ENCODE measurements at places on chromosomes 2 and 18.

DNA sequence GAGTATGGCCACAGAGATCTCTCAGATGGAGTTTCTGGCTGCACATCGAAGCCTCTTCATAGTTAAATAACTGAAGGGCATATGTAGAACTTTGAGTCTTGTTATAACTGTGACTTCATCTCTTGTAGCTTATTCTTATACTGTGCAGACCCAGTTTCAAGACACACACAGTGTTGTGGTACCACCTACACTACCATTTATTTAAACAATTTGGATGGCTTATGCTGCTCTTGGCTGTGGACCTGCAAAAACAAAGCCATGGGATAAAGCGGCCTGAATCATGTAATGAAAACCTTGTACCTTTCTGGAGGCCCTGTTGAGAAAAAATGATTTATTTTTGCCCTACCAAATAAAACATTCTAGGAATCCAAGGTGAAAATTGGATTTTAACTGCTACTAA lies 262.8 kb upstream of the RASGRP3 start:
- DNase-seq, result no peak

DNA sequence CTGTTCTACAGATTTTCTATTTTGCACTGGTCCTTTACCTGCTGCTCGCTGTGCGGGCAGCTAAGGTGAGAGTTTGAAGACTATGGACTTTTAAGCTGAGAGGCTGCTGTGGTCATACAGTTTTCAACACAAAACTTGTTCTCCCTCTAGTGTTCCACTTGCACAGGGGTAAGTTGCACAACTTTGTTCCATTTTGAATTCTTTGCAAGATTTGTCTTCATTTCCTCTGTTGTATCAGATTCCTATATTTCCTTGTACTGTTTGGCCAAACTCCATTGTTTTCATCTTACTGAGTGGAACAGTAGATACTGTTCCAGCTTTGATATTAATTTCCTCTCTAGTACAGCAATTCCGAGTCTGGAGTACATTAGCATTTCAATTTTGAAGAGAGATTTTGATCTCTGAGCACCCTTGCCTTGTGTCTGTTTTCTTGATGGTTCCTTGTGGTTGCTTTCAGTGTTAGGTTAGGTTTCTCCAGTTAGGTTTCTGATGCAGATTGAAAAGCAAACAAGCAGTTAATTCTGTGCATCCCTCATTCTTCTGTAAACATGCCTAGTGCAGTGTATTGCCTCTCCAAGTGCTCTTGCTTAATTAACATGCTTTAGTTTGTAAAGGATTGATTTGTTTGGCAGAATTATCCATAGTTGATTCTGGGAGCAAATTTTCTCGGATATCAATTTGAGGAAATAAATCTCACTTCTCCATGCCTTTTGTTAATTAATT lies 188.8 kb downstream of the PTPRM start:
- DNase-seq, result no peak

GRCh38 chr2:218734190-218734975 lies 23.7 kb downstream of the TTLL4 start:
- DNase-seq, result no peak

GRCh38 chr2:207847098-207847806 lies 77.5 kb upstream of the FZD5 start:
- no peak for DNase-seq

- DNase-seq, result no peak
Measured at GRCh38 chr2:27920148-27920885, 29.8 kb downstream of the BABAM2 start.

- no peak for DNase-seq
Measured at GRCh38 chr2:122899614-122900013, 1125.5 kb upstream of the CNTNAP5 start.

GRCh38 chr2:111061191-111061590 lies 59.5 kb upstream of the BCL2L11 start:
- no peak for DNase-seq

- DNase-seq, result peak; percentile 38
Measured at GRCh38 chr2:17752892-17753802, 463 bp downstream of the SMC6 start.
